ENCODE measurements at places on chromosomes 11 and 22.

GRCh38 chr22:19885841-19886592, 31.3 kb upstream of the GNB1L start:
- DNase-seq = no peak

DNA sequence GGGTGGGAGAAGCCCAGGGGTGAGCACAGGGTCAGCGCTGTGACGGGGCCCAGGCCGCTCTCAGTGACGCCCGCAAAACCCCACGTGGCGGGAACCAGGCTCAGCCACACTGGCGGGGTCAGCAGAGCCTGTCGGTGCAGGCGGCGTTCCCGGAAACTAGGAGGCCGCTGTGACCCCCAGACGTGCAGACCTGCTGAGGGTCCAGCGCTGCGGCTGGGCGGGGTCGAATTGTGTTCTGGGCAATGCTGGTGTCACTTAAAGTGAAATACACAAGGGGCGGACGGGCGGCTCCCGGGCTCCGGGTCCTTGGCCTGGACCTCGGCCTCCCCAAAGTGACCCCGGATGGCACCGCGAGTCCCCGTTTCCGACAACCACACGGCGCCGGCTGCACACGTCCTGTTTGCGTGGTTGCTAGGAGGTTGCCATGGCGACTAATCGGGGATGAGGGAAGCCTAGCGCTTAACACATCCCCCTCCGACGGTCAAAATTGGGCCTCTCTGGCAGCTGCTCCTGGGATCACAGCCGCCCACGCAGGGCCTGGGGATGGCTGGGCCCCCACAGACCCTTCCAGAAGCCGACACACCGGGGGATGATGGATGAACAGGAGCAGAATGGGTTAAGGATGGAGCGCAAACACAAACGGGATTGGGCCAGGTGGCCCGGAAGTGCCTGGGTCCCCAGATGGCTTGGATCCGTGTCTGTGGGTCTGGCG, 81.7 kb upstream of the PRR5 start:
- peak; percentile 20 for DNase-seq

- no peak for DNase-seq
Measured at GRCh38 chr22:21719024-21719423, 16.6 kb downstream of the YPEL1 start.

GRCh38 chr22:48682504-48682903, 1145.2 kb downstream of the BRD1 start:
- DNase-seq = no peak

DNA sequence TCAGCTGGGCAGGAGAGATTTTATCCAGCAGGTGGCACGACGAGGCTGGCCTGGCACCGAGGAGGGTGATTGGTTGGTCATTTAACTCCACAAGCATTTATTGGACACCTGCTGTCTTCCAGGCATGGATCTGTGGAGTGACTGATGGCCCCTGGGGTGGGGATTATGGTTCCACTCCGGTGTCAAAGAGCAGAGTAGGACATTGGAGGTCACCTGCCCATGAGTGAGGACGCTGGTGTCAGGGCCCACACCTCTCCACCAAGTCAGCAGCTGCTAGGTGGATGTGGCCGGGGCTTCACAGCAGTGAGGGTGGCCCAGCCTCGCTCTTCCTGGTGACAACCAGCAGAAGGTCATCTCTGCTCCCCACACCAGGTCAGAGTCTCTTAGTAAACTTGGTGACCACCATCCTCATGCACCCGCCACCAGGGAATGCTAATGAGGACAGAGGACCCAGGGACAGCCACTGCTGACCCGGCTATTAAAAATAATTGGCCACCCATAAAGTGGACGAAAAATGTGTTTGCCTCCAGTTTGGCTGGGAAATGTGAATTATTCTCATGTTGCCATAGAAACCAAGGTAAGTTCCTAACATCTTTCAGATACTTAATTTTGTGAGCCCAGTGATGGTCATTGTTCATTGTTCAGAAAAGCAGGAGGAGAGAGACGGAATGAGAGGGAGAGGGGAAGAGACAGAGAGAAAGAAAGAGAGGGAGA, 428.7 kb downstream of the TBC1D22A start:
- DNase-seq = no peak

- DNase-seq = peak; percentile 42
Measured at GRCh38 chr11:121463689-121464335, 11.0 kb upstream of the SORL1-AS1 start.

- no peak for DNase-seq
Measured at GRCh38 chr11:74720596-74721478, 10.4 kb downstream of the CHRDL2 start.

DNA sequence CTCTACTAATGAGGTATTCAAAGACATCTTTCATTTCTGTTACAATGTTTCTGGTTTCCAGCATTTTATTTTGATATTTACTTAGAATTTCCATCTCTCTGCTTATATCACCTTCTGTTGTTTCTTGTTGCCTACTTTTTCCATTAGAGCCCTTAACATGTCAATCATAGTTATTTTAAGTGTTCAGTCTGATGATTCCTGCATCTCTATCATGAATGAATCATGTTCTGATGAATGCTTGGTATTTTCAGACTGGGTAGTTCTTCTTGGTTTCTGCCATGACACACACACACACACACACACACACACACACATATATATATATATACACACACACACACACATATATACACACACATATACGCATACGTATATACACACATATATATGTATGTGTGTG, 486.4 kb upstream of the ISX start:
- DNase-seq = no peak

- peak; percentile 87 for DNase-seq
Measured at GRCh38 chr11:87173185-87174039, 135.7 kb downstream of the TMEM135 start.

DNA sequence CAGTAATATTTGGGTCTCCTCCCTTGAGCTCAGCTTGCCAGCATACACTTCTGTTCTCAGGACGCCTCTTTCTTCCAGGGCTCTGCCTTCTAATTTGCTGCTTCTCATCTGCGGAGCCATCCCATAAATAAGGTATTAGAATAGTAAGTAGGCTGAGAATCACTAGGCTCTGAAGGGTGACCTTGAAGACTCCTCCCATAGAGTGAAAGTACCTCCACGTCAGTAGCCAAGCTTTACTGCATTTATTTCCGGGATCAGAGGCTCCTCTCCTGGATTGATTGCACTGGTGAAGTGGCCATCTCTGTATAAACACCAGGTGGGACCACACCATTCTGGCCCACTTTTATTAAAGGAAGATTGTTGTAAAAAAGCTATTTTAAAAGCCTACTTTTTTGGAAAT, 315.5 kb downstream of the FAT3 start:
- DNase-seq = no peak

- no peak for DNase-seq
Measured at GRCh38 chr11:17294033-17294432, 17.5 kb downstream of the NUCB2 start.

GRCh38 chr11:100928426-100928825, 201.2 kb downstream of the PGR start:
- peak; percentile 68 for DNase-seq

DNA sequence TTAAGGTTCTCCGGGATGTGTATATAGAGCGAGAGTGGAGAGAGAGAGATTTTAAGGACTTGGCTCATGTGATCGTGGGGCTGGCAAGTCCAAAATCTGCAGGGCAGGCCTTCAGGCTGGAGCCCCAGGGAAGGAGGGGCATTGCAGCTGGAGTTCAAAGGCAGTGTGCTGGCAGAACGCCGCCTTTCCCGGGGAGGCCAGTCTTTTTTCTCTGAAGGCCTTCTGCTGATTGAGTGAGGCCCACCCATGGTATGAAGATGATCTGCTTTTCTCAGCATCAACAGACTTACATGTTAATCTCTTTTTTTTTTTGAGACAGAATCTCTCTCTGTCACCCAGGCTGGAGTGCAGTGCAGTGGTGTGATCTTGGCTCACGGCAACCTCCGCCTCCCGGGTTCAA, 25.4 kb downstream of the FBLN1 start:
- no peak for DNase-seq

DNA sequence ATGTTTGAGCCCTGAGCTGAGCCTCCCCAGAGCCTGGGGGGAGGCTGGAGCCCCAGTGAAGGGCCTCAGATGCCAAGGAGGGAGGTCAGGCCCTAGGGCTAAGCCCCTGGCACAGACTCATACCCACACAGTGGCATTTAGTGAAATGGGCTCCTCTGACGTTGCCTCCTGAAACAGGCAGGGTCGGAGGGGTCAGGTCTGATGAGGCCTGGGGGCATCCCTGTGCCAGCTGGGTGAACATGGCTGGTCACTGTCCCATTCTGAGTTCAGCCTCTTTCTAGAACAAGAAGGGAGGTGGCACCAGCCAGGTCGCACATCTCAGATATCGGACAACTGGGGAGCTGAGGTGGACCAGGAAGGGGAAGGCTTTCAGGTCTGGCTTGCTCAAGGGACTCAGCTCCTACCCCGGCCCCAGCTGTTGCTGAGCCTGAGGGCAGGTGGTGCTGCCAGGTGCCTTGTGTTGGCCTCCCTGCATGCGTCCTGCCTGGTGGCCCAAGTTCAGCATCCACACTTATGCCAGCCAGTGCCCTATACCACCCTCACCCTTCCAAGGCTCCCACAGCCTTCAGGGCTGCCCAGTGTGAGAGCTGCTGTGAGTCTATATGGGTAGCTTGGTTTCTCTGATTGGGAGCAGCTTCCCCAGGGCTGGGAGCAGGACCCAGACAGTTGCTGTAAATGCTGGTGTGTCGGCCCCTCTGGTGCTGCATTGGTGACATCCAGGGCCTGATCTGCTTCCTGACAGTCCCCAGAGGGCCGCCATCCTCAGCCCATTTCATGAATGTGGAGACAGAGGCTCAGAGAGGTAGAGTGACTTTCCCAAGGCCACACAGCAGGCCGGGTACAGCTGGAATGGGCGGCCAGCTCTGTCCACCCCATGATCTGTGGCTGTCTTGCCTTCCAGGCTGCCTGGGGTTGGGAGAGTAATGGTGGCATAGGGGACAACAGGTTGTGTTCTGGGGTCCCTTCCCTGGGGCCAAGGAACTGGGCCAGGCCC, 32.8 kb upstream of the PPARA start:
- no peak for DNase-seq

GRCh38 chr11:46712874-46713576, 6.0 kb upstream of the F2 start:
- DNase-seq = no peak
